Right cardiac atrium (tissue), 5 donors: ENCODE measurements at places on chromosomes 11 and 22.

- no peak for DNase-seq
Measured at GRCh38 chr11:47288066-47288465, 18.1 kb downstream of the MADD start.

- no peak for DNase-seq
Measured at GRCh38 chr11:106092446-106092845, 15.0 kb downstream of the AASDHPPT start.

DNA sequence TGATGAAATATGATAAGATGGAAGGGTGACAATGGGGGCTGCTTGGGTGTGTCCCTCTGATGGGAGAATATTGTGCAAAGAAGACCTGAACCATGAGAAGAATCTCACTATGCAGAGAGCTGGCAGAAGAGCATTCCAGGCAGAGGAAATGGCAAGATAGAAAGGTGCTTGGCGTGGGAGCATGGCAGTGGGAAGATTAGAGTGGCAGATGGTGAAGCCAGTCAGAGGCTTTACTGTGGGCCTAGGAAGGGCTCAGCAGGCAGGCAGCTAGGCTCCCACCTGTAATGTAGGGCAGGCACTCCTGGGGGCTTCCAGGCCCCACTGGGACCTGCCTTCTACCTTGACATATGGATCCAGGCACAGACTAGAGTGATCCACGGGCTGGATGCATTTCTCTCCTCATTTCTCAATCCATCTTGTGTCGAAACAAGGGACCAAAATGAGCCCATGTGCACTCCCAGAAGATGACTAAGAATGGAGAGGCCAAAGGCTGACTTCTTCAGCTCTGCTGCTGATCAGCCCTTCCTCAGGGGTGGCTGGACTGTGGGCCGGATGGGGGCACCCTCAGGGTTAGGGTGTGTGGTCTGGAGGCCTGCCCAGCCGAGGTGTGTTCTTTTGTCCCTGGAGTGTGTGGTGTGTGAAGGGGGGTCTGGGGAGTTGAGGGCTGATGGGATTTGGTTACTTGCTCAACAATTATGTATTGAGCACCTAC, 88.3 kb downstream of the TSPAN18 start:
- DNase-seq: no peak

GRCh38 chr11:1916132-1916985, 3.1 kb upstream of the TNNT3 start:
- peak; percentile 43 for DNase-seq

- no peak for DNase-seq
Measured at GRCh38 chr22:41288245-41288946, 2.4 kb upstream of the RANGAP1 start.

GRCh38 chr11:296171-297050, 2.9 kb downstream of the IFITM5 start:
- no peak for DNase-seq

DNA sequence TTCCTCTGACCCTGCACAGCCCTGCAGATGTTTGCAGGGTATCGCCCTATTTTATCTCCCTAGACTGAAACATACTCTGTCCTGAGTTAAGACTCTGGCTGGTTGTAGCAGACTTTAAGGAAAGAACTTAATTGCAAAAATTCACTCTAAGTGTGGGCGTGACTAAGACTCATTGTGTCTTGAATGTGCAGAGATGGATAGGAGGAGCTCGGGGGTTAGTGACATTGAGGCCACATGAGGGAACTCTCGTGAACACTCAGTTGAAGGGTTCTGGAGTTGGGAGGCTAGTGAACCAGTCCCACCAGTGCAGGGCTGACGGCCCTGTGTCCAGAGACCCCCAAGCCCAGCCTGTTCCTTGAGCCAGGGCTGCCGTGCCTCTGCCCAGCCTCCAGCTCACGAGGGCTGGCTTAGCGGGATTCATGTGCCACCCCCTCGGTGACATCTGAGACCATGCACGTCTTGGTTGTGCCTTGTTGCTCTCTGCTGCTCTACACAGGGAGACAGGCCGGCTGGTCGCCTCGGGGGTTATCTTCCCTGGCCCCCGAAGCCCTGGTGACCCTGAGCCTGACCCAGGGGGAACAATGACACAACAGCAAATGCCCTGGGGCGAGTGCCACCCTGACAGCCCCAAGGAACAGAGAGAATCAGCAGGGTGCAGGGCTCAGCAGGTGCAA, 11.4 kb upstream of the TBX1 start:
- DNase-seq: no peak

GRCh38 chr11:43905813-43906241, 25.2 kb downstream of the ALKBH3 start:
- peak; percentile 27 for DNase-seq
